Activated CD8-positive, alpha-beta memory T cell treated with anti-CD3 and anti-CD28 coated beads for 24 hours (primary cell): ENCODE measurements at places on chromosomes 16 and 17.

DNA sequence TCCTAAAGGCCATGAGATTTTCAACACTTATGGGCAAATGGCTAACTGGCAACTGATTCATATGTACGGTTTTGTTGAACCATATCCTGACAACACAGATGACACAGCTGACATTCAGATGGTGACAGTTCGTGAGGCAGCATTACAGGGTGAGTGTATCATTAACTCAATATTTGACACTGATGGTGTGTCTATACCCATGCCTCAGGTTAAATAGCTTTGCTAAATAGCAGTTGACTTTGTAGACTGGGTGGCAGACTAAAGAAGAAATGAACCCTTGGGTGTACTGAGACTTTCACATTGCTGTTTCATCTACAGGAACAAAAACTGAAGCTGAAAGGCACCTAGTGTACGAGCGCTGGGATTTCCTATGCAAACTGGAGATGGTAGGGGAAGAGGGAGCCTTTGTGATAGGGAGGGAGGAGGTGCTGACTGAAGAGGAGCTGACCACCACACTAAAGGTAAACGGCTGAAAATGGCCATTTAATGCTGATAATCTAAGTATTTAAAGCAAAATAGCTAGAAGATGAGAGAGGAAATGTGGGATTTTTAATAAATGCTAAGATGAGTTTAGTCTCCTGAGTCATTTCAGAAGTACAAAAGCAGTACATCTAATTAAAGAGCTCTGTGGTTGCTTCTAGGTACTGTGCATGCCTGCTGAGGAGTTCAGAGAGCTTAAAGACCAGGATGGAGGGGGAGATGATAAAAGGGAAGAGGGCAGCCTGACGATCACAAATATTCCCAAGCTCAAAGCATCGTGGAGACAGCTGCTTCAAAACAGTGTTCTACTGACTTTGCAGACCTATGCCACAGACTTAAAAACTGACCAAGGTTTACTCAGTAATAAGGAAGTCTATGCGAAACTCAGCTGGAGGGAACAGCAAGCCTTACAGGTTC lies 3.0 kb downstream of the SETD6 start:
- DNase-seq, result no peak

DNA sequence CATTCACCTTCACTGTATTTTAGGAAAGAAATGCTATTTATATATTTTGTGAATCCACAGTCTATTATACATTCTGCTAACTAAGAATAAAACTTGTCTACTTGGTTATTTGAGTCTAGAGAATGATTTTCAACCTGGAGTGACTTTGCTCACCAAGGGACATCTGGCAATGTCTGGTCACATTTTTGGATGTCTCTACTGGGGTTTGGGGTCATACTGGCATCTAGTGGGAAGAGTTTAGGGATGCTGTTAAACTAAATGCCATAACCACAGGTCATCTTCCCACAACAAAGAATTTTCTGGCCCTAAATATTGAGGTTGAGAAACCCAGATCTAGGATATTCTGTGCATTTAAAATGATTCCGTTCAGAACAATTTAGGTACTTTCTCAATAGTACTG lies 26.0 kb downstream of the KCNJ16 start:
- DNase-seq, result no peak

GRCh38 chr17:74295625-74296547 lies 21.9 kb downstream of the DNAI2 start:
- no peak for DNase-seq

GRCh38 chr16:1439058-1439698 lies 5.2 kb downstream of the CCDC154 start:
- DNase-seq, result no peak

- DNase-seq, result no peak
Observed at GRCh38 chr16:25024900-25025299, 9.7 kb upstream of the ARHGAP17 start.

GRCh38 chr17:12995896-12996295 lies 21.9 kb downstream of the ELAC2 start:
- no peak for DNase-seq
